ENCODE measurements at places on chromosomes 12 and 14.
A peak's percentile ranks its signal among the peaks of the same experiment; 100 is the strongest.

- no peak for DNase-seq
Observed at GRCh38 chr12:49294086-49294803, 702 bp upstream of the PRPH start.

DNA sequence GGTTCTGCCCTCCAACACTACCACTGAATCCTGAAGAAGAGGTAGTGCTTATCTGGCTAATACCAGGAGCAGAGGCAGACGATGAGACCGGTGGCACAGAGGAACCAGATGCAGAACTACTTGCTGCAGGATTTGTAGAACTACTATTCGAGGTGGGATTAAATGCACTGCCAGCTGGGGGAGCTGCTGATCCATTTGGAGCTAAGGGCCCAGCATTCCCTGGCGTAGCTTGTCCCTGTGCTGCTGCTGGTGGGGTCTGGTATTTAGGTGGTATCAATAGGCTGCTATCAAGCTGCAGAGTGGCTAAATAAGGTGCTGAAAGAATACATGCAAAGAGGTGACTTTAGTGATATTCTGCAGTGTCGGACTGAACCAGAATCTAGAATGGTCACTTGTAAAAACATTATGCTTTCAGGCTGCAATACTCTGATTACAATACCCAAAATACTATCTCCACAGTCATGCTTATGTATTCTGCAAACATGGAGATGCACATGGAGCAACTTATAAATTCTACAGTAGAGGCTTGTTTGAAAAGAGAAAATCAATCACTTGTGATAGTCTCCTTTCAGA, 294.2 kb downstream of the MED13L start:
- DNase-seq, result no peak

DNA sequence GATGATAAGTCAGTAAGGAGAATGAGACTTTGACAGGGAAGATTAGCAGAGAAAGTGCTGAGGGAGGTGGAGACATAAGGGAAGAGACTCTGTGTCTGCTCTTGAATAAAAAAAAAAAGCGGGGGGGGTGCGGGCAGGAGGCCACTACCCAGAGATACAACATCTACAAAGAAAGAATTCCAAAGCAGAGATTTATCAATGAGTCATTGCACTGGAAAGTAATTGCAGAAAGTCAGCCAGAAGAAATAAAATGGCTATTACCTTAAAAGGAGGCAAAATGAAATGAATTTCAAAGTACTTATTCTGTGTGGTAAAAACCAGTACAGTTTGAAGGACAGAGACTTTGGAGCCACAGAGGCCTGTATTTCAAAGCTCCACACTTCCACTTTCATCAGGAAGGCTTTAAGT, 267.1 kb upstream of the PRKD1 start:
- no peak for DNase-seq

DNA sequence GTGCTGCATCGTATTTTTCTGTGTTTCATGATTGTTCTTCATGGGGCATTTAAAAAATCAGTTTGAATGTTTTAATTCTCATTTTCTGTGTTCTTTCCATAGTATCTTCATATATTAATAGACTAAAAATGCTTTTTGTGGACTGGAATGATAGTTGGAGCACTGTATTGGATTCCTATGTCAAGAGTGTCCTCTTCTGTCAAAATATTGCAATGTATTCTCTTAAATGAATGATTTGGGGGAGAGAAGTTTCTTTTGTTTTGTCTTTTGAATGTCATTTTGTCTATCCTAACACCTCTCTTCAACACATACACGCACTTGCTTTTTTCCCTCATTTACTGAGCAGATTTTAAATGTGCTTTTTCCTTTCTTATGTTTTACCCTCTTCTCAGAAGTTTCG, 4.7 kb upstream of the EIF2S3B start:
- no peak for DNase-seq

DNA sequence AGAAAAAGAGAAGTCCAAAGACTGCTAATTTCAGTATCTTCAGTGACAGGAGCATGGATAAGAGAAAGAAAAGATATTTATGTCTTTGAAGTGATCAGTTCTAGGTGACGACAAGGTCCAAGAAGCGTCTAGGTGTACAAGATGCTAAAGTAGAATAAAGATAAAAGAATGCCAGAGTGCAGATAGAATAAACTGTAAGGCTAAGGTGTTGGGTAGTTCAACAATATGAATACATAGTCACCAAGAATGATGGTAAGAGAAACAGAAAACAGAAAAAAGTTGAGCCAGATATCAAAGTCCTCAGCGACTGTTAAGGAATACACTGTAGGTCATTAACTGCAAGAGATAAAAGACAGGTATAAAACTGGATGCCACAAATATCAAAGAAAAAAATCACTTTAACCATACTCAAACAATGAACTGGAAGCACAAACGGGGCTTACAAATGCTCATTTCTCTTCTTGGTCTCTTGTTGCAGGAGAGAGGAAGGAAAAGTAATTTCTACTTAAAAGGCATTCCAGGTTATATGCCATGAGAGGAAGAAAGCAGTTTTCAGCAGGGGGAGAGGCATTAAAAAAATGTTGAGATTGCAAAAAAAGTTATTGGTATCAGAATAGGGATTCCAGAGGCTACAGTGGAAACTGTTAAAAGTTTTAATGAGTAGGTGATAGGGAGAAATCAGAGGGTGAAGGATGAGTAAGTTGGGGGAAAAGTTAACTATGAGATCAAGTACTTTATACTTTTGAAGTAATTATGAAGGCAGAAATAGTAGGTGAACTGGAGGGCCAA, 121.5 kb downstream of the CEP83 start:
- no peak for DNase-seq

DNA sequence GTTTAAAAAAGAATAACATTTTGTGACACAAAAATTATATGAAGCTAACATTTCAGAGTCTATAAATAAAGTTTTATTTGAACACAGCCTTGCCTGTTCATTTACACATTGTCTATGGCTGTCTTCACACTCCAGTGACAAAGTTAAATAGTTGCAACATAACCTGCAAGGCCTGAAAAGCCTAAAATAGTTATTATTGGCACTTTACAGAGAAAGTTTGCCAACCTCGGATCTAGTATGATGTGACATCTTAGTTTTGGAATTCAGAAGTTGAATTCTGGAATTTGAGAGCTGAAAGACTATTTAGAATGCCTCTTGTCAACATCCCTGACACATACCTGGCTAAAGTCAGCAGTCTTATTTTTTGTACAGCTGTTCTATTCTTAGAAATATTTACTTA, 68.3 kb downstream of the DYRK2 start:
- DNase-seq, result no peak

- no peak for DNase-seq
Observed at GRCh38 chr14:77378701-77379100, 1.5 kb downstream of the SAMD15 start.

- no peak for DNase-seq
Observed at GRCh38 chr14:91186515-91187066, 57.9 kb downstream of the GPR68 start.

- no peak for DNase-seq
Observed at GRCh38 chr14:88987516-88987915, 163.1 kb downstream of the TTC8 start.

GRCh38 chr14:70972107-70972976, 65.1 kb downstream of the PCNX1 start:
- peak; percentile 57 for DNase-seq

GRCh38 chr14:38063711-38064320, 143.9 kb upstream of the SSTR1 start:
- DNase-seq, result no peak

GRCh38 chr12:57107456-57108155, 3.6 kb downstream of the STAT6 start:
- no peak for DNase-seq

- DNase-seq, result peak; percentile 52
Observed at GRCh38 chr12:132084621-132085290, 59.4 kb downstream of the DDX51 start.

DNA sequence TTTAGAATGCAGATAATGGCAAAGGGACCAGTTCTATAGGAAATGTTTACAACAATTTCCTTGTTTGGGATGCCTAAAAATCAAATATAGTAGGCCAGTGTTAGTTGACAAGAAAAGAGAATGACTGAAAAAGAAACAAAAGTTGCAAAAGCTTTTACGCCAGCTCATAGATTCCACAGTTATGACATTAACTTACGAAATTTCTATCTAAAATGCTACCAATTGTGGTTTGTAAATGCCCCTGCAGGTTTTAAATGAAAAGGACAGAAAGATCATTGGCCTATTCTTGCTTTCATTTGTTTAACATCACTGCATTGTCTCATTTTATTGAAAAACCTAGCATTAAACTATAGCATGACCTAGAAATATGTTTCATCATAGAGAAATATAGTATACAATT, 345.8 kb downstream of the CCDC91 start:
- no peak for DNase-seq

DNA sequence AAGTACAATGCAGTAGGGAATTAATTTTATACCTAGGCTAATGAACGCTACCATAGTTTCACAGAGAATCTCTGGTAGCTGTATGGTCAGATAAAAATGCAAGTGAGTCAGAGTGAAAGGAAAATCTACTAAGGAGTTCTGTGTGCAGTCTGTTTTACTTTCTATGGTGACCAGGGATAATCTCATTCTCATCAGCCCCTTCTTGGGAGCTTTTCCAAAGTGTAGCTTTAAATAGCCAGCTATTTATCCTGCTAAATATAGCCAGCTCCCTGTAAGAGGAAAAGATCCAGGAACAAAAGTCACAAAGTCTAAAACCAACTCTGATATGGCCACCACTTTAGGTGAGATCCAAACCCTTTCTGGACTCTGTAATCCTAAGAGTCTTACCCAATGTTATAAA, 75.5 kb downstream of the TMEM116 start:
- no peak for DNase-seq

- DNase-seq, result no peak
Observed at GRCh38 chr12:5872745-5873144, 72.3 kb downstream of the ANO2 start.

DNA sequence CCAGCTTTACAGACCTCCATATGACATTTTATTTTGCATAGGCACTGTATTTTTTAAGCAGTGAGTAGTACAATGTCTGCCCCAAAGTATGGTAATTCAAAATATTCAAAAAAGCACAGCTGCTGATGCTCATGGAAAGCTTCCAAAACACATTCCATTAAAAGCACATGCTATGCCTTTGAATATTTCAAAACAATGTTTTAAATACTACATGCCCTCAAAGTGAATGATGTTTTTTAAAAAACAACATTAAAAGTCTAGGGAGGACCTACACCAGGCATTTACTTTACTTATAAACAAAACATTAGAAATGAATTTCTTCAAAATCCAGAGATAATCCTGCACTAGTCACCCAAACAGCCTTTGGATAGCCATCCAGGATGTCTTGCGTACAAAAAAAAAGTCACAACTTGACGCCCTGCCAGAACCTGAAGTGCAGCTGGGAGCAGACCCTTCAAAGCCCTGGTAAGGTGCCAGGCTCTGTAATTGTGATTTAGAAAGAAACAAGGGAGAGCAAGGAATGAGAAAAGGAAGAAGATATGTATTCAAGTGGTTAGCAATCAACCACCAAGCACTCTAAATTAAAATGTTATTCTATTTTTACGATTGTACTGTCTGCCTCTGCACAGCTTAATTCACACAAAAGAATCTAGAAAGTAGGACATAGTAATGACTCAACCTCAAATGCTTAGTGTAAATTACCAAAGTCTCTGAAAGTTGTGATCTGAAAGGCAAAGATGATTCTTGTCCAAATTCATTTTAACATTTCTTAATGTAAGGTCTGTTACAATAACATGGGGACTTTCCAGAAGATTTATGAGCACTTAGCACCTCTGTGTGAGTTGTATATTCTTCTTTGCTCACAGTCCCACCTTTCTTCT, 31.9 kb downstream of the CEP83 start:
- DNase-seq, result no peak

DNA sequence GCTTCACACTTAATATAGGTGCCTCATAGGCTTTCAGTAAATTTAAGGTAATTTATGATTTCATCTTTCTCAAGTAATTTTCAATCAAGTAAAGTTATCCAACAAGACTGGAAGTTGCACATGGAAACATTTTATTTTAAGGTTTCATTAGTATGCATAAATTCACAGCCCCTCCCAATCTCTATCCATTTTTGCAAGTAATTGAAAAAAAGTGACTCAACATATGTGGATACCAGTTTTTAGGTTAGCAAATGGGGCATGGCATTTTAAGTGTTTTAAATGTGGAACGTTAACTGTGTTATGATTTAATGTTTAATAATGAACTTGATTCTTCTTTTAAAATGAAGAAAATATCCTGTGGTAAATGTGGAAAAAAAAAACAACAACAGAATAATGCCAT, 532.8 kb downstream of the FOXG1 start:
- DNase-seq, result no peak

- DNase-seq, result no peak
Observed at GRCh38 chr12:40263616-40264409, 39.0 kb downstream of the LRRK2 start.

DNA sequence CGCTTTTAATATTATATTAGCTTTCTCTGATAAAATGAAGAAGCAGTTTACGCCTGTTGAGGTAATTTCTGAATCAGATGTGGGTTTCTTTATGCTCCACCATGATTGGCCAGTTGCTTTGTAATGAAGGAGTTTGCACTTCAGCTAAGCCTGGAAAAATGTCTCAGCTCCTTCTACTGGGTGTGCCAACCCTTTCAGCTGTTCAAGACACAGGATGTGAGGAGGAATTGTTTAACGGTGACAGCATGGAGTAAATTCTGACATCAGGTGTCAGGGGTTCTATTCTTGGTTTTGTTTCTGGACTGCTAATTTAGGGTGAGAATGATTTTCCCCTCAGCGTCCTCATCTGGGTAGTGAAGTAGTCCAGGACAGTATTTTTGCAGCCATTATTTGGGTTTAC, 43.5 kb downstream of the FLRT2 start:
- no peak for DNase-seq

GRCh38 chr14:61229981-61230380, 51.2 kb downstream of the TMEM30B start:
- no peak for DNase-seq

GRCh38 chr14:24037658-24038037, 14.2 kb upstream of the CARMIL3 start:
- no peak for DNase-seq

- DNase-seq, result no peak
Observed at GRCh38 chr14:56738020-56738419, 72.3 kb downstream of the OTX2 start.

DNA sequence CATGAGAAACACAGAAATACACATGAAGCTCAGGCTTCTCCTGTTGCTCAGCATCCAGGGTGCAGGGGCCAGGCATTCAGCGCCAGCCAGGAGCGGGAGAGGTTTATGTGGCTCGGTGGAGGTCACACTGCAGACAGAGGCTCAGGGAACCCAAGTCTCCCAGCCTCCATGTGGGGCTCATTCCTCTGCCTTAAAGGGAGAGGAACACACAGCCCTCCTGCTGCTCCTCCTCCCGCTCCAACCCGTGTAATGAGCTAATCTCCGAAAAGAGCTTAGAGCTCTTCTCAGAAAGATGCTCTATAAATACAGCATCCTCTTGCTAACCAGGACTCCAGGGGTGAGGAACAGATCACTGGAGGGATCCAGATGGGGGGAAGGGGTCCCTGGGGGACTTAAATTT, 28.2 kb downstream of the FGF6 start:
- no peak for DNase-seq

Data from T-helper 22 cell (primary cell).